ENCODE measurements at places on chromosomes 3 and 15.
A peak's percentile ranks its signal among the peaks of the same experiment; 100 is the strongest.

GRCh38 chr3:120670576-120670975 lies 11.5 kb downstream of the HGD start:
- DNase-seq = no peak

GRCh38 chr3:194936659-194937058 lies 251.0 kb downstream of the FAM43A start:
- DNase-seq = no peak

GRCh38 chr3:128089135-128089534 lies 34.5 kb downstream of the RUVBL1 start:
- no peak for DNase-seq

GRCh38 chr3:45642731-45643152 lies 46.5 kb upstream of the SACM1L start:
- DNase-seq = no peak

DNA sequence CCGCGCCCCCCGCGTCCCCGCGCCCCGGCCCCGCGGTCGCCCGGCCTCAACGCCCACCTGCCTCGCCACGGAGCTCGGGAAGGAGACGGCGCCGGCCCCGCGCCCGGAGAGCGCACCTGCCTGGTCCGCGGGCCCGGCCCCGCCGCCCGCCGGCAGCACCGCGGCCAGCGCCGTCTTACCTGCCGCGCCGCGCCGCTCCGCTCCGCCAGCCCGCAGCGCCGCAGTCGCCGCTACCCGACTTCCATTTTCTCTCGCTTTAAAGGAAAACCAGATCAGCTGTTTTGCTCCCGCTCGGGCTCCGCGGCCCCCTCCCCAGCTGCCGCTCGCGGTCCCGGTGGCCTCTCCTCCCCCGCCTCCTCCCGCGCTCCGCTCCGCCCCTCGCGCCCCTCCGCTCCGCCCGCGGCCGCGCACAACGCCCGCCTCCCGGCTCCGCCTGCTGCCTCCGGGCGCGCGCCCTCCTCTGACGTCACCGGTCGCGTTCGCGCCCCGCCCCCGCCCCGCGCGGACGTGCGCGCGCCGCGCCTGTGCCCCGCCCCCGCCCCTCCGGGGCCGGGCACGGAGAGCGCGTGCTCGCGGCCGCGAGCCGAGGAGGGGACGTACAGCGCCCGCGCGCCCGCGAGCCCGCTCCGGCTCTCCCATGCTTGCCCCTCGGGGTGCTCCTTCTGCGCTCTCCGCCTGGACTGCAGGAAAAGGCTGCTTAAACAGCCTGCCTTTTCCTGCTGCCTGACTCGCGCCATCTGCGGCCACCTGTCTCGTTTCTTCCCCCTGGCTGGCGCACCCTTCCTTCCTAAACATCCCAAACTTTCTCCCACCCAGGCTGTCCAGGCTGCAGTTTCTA lies 159.8 kb upstream of the CHRNA7 start:
- peak; percentile 95 for DNase-seq

- DNase-seq = no peak
Measured at GRCh38 chr3:129567176-129567705, 24.3 kb downstream of the H1-8 start.

DNA sequence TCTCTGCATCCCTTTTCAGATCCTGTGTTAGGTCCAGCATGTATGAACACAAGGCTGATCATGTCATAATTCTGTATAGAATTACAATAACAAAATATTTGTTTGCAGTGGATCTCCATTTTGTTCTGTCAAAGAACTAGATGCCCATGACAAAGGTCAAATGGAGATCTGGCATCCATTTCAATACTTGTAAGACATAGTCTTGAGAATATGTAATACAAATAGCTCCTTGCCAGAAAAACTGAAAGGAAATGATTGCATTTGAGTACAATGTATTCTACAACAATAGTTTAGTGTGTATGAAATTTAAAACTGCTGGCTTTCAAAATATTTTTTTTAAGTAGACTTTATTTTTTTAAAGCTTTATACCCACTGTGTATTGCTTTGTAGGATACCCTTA lies 101.1 kb downstream of the CMSS1 start:
- DNase-seq = no peak

DNA sequence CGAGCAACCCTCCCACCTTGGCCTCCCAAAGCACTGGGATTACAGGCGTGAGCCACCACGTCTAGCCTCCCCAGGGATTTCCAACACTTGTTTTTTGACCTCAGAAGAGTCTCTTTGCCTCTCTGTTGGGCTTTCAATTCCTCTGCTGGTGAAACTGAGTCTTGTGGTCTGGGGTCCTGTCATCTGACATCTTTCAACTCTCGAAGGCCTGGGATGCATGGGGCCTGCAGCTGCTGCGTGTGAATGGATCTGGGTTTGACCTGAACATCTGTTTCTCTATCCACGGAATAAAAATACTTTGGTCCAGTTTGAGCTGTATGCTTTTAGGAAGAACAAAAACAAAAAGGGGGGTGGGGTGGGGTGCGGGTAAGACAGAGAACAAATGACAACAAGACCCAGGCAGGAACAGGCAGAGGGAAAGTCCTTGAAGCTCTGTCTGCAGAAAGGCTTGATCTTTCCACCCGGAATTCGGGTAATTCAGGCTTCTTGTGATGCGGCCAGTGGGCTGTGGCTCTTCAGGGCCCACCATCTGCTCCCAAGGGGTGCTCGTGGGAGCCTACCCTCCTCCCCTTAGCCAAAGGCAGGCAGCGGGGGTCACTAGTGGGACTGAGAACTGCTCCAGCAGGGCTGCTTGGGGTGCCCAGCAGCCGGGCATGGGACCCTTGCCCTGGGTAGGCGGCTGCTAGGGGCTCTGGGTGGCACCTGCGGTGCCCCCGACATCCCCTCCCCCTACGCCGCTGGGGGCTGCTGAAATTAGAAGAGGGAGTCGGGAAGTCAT lies 71.5 kb downstream of the SLC12A8 start:
- DNase-seq = no peak

DNA sequence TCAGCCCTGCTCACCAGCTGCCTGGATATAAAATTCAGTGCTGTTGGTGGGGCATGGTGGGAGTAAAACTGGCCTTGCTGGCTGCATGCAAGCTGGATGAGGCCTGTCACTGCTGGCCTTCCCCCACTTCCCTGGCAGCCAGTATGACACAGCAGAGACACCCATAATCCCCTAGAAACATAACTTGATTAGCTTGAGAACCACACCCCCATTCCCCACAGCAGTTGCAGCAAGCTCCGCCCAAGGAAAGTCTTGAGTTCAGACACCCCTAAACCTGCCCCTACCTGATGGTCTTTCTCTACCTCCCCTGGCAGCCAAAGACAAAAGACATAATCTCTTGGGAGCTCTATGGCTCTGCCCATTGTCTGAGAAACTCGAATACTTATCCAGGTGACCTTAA lies 405.1 kb upstream of the NECTIN3 start:
- DNase-seq = no peak

- no peak for DNase-seq
Measured at GRCh38 chr3:80308637-80309036, 540.8 kb upstream of the ROBO1 start.

Data from Karpas-422 (cell line).